ENCODE measurements at places on chromosomes 11 and 22.

- DNase-seq, result no peak
These were observed 36.2 kb downstream of the FZD4 start for GRCh38 chr11:86918973-86919372.

GRCh38 chr11:92168936-92169335 lies 55.7 kb upstream of the FAT3 start:
- DNase-seq, result no peak

DNA sequence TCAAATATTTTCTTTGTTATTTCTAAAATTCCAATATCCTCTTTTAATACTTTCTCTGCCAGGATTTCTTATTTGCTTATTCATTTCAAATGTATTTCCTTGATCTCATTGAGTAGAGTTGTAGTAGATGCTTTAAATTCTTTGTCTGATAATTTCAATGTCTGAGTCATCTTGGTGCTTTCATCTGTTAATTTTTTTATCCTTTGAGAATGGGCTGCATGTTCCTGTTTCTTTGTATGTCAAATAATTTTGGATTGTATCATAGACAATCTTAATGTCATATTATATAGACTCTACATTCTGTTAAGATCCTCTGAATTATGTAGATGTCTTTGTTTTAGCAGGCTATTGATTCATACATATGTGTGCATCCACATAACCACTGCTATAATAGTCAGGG lies 57.5 kb downstream of the MYEOV start:
- no peak for DNase-seq

- no peak for DNase-seq
These were observed 346.4 kb upstream of the ARHGAP42 start for GRCh38 chr11:100340466-100341319.

- no peak for DNase-seq
These were observed 66.9 kb downstream of the BCR start for GRCh38 chr22:23246982-23247766.

- DNase-seq, result no peak
These were observed 5.3 kb upstream of the BRSK2 start for GRCh38 chr11:1384199-1384970.

DNA sequence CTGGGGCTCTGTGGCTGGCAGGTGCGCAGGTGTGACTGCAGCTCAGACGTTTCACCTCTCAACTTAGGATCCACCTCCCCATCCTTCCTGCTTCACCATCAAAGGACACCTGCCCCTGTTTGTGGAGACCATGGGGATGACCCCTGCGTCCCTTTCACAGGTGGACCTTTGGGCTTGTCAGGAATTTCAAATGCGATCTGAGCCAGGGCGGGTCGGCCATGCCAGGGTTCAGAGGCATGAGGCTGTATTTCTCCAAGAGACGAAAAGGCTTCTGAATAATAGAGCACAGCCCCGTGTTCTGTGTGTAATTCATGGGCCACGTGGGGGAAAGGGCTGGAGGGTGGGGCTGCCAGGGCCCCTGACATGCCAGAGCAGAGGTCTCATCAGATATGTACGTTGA lies 668.0 kb downstream of the BRD1 start:
- no peak for DNase-seq

DNA sequence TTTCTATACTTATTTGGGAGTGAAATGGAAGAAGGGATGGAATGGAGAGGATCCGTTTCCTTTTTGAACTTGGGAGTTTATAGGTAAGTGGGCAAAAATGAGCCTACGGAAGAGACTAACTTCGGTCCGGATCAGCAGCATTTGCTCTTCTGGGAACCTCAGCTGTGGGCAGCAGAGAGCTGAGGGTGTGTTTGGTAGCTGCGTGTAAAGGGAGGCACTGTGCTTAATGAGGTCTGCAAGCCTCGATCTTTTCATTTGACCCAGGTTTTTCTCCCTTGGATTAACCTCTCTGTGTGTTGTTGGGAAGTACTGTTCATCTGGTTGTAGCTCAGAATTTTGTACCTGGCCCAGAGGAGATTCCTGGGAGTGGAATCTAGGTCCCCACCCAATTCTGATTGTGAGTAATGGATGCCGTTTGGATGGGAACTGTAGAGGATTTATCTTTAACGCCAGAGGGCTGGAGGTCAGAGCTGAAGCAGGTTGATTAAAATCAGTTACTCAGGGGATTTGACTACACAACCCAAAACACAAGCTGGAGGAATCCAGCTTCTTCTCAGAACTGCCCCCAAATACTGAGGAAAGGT lies 201.6 kb upstream of the SORL1-AS1 start:
- no peak for DNase-seq

- DNase-seq, result no peak
These were observed 1.9 kb downstream of the BID start for GRCh38 chr22:17772249-17772957.

GRCh38 chr11:34866375-34866774 lies 49.8 kb downstream of the APIP start:
- no peak for DNase-seq
